Dermis blood vessel endothelial cell (primary cell): ENCODE measurements at places on chromosomes 7 and 10. TPM values are rescaled to one million over a fixed set of nuclear protein-coding genes. Genes with fewer than 3 reads are reported as not detected.
A peak's percentile ranks its signal among the peaks of the same experiment; 100 is the strongest.

DNA sequence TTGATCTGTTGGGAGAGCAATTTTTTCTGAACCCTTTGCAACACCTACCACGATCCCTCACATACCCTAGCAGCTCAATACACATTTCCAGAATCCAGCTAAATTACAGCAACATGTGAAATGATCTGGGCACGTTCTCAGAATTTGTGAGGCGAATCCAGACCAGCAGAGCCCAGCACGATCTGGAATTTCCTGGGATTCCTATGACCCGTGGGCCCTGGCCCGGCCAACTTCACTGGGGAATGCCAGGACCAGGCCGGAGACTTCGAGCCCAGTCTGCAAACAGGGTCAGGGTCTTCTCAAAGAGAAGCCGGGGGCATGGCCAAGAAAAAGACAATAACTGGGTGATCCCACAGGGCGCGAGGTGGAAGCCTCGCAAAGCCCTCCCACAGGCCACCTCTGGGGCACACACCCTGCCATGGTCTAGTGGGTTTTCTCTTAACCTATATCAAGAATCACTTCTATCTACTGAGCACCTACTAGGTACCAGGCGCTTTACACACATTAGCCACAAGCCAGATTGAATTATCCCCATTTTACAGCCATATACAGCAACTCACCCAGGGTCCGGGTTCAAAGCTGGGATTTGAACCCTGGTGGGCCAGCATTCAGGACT, 33.8 kb downstream of the FAM53B start:
- DNase-seq = no peak

GRCh38 chr7:142716596-142716995, 32.7 kb upstream of the PRSS1 start:
- no peak for DNase-seq

- DNase-seq = no peak
These were observed 48.2 kb downstream of the SHOC2 start for GRCh38 chr10:110967645-110968044.

- no peak for DNase-seq
These were observed 268.3 kb downstream of the SNX13 start for GRCh38 chr7:17671956-17672355.

GRCh38 chr7:117122536-117122935, 169.2 kb downstream of the ST7 start:
- DNase-seq = no peak

Gene ALOX5
- 0.34 and 0.60 TPM in 2 replicates for total RNA-seq

GRCh38 chr10:13790196-13790595, 203.4 kb downstream of the PRPF18 start:
- no peak for DNase-seq

Gene CYP2C19
- not detected in 2 replicates for total RNA-seq

Gene ZNF365
- under 0.01 TPM in 1 of 2 replicates, not detected in the other for total RNA-seq

Gene C10orf71
- total RNA-seq = not detected in 2 replicates

DNA sequence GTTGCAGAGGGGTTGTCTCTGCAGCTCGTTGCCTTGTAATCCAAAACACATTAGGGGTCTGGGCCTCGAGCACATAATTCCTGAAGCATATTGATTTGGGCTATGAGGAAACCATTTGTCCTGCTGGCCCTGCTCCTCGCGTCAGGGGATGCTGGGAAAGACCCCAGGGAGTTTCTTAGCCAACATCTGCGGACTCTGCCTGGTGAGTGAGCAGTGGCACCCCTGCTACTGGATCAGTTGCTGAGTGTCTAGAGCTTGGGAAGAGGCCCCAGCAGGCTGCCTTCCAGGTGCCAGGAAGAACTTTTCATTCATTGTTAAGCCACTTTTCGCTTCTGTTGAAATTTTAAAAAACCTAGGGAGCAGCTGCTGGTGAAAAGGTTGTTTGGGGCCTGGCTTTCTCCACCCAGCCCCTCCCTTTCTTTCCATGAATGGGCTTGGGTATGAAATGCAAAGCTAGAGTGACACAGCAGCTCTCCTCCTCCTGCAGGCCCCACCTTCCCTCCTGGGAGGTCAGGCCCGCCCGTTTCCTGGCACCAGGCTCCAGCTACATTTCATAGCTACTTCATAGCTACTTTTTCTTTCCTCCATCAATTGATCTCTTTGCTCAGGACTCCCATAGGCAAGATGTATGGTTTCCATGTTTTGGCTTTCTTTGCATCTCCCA, 26.8 kb downstream of the TACR2 start:
- DNase-seq = peak; percentile 33

DNA sequence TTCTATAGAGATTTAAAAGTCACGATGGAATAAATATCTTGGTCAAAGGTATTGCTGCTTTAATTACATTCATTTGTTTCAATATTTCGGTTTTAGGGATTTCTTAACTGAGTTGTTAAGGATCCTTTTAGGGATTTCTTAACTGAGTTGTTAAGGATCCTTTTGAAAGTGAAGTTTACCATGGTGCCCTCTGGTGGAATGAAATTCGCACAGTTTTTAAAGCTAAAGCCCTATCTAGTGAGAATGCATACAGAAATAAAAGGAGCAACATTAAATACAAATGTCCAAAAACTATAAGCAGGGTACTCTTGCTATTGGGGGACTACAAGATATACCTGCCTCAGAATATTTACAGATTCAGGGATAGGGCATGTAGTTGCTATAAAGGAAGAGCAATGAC, 193.7 kb downstream of the RNLS start:
- peak; percentile 74 for DNase-seq

Gene POT1
- total RNA-seq = 26.4 and 35.2 TPM in 2 replicates

Gene FRMPD2
- under 0.01 and 0.28 TPM in 2 replicates for total RNA-seq

DNA sequence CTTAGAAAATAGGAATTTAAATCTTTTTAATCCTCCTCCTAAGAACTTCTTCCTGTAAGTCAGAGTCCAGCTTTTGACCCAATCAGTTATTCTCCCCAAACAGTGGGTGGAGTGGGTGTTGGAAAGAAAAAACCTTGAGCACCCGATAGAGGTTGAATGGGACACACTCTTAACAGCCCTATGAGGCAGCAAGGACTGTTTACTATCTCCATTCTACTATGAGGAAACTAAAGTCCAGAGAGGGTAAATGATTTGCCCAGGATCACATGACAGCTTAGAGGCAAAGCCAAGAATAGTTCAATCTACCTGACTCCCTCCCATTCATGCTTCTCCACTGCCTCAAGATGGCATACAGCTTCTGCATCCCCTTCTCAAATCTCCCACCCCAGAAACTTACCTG, 57.6 kb upstream of the SLC35B4 start:
- no peak for DNase-seq

DNA sequence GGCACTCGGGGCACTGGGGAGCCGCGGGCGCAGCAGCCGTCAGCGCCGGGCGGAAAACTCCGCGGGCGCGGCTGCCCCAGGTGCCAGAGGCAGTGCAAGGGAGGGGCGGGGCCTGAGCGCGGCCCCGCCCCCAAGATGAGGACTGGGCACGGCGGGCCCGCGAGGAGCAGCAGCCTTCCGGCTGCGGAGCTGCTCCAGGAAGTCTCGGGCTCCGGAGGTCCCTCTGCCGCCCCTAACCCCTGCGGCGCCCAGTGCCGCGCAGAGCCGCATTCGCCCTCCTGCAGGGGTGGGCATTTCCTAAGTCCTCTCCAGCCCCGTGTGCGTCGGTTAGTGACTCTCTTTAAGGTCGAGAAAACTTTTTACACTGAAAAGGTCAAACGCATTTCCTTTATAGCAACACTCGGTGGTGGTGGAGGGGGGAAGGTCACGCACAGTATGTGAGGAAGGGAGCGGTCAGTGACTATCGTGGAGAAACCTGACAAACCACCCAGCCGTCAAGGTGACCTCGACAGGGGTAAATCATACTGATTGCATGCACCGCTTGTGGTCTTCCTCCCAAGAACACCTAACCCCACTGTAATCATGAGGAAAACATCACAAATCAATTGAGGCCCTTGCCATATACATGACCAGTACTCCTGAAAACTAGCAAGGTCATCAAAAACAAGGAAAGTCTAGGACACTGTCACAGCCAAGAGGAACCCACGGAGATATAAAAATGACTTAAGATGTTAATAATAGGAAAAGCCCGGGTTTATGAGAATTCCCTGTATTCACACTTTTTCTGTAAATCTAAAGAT, at the start of gene ANXA11:
Gene ANXA11 (minus strand): TSS at position 61 of the 800 bp plus-strand sequence. CDS start 32,676 bp downstream, outside the sequence.
- peak; percentile 73 for DNase-seq

- DNase-seq = no peak
These were observed 3.4 kb downstream of the TRIM8 start for GRCh38 chr10:102647443-102648268.

- DNase-seq = peak; percentile 72
These were observed 19.1 kb upstream of the ARMS2 start for GRCh38 chr10:122435212-122435827.

DNA sequence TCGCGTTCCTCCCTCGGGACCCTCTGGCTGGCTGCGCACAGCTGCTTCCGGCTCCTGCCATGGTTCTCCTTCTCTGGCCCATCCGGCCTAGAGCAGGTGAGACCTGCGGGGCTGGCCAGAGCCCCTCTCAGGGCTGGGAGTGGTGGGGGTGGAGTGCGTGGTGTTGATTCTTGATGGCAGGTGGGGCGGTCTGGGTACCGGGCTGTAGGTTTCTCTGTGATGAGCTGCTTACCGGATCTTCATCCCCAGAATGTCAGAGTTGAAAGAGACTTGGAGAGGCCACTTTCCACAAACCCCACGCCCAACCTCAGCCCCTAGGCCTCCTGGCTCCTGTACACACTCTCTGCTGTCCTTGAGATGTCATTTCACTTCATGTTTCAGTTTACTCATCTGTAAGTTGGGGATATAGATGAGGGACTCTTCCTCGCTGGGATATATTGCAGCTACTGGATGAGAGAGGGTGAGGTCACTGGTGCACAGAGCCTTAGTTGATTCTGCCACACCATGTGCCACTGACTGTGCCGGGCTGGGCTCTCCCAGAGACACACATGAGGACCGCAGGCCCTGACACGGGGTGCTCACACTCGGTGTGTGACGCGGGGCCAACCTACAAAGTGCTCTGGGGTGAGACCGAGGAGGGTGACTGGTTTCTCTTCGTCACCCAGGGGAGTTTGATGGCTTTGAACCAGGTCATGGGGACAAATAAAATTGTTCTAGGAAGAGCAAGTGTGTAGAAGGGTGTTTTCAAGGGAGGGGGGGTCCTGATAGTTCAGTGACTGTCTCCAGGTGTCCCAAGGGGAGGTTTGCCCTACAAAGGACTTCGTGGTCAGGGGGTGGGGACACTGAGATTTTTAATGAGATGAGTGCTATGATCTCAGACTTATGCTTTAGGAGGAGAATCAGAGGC, 29.5 kb downstream of the ZNF775 start:
- no peak for DNase-seq

- DNase-seq = no peak
These were observed 39.6 kb upstream of the EN2 start for GRCh38 chr7:155418304-155418703.

Gene PDK4
- 88.9 and 105 TPM in 2 replicates for total RNA-seq

DNA sequence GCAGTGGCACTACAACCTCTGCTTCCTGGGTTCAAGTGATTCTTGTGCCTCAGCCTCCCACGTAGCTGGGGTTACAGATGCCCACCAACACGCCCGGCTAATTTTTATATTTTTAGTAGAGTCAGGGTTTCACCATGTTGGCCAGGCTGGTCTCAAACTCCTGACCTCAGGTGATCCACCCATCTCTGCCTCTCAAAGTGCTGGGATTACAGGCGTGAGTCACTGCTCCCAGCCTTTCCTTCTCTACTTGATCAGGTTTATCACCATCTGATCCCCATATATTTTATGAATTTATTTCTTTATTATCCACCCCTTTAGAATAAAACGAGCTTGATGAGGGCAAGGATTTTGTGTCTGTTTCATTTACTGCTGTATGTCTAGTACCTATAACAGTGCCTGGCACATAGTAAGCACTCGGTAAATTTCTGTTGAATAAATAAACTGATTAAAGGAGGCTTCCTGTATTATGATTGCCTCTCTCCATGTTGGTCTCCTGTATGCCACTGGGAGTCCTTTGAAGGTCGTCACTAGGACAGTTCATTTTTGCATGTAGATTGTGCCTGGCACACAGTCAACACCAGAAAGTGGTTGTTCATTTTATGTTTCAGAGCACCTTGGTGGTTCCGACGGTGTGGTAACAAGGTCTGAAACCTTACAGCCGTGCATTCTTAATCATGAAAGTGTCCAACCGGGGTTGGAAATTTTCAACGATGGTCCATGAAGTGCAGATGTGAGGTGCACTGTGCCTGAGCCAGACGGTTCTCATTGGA, 9.6 kb upstream of the EIF3A start:
- no peak for DNase-seq

- no peak for DNase-seq
These were observed 5.5 kb downstream of the ZNF503 start for GRCh38 chr10:75395932-75396630.

Gene NACAD
- total RNA-seq = 0.68 and 1.9 TPM in 2 replicates

Gene CDHR3
- total RNA-seq = 0.51 and 0.84 TPM in 2 replicates

Gene MMP21
- 0.34 and 0.65 TPM in 2 replicates for total RNA-seq

Gene NPFFR1
- total RNA-seq = not detected in 2 replicates
